ENCODE measurements at places on chromosomes 7 and 10.
A peak's percentile ranks its signal among the peaks of the same experiment; 100 is the strongest.

- no peak for DNase-seq
- no peak overlapping the region for H3K4me3 ChIP-seq
- no peaks in the 10 kb centered on the region for H3K4me1 ChIP-seq
- no peak overlapping the region for H3K27ac ChIP-seq
- no peaks in the 10 kb centered on the region for H3K36me3 ChIP-seq
These were observed 43.4 kb upstream of the PDLIM1 start for GRCh38 chr10:95333997-95334804.

GRCh38 chr7:125089171-125089570, 159.5 kb upstream of the POT1 start:
- no peaks in the 10 kb centered on the region for H3K36me3 ChIP-seq
- no peak overlapping the region for H3K27ac ChIP-seq
- no peak for DNase-seq
- H3K27me3 ChIP-seq = no peaks in the 10 kb centered on the region

DNA sequence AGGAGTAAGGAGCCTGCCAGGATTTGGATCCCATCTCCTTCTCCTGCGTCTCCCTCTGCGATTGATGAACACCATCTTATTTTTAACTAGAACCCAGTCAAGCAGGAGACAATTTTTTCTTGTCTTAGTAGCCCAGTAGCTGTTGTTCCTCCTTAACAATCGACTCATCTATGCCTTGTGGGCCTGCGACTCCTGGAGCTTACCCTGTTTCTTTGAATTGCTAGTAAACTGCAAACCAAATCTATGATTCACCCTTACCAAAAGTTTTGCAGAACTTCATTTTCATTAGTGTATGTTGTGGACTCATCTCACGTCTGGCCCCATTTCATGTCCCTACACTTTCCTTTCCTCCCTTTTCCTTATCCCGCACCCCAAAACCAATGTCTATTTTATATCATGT, 37.7 kb downstream of the TRIL start:
- no peak overlapping the region for H3K4me3 ChIP-seq
- DNase-seq = no peak
- peaks cover 6% of the 10 kb centered on the region for H3K4me1 ChIP-seq
- no peak overlapping the region for H3K27ac ChIP-seq
- H3K36me3 ChIP-seq = no peaks in the 10 kb centered on the region

DNA sequence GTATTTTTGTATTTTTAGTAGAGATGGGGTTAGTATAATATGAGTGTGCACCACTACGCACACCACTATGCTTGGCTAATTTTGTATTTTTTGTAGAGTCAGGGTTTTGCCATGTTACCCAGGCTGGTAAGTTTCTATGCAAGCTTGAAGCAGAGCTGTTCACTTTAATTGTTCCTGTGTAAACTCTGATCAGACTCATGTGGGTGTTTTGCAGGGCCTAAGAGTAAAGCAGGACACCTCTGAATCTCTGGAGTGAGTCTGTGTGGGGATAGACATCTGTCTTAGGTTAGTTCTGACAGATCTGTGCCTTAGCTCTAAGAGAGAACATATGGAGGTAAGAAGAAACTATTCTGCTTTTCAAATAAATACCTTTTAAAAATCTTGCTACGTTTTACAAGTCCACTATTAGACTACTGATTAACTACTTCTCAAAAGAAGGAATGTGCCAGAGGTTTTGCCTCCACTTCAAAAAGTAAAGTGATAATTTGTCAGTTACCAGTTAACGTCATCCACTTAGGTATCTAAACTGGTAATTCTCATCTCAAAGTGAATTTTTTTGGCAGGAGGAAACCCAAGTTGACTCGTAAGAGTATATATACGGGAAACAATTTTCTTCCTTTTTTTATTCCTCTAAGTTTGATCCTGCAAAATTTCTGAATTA, 1.1 kb downstream of the COL17A1 start:
- no peaks in the 10 kb centered on the region for H3K36me3 ChIP-seq
- no peak for DNase-seq
- H3K27ac ChIP-seq = no peak overlapping the region
- H3K4me3 ChIP-seq = no peak overlapping the region
- peaks cover 39% of the 10 kb centered on the region for H3K4me1 ChIP-seq

GRCh38 chr10:35447693-35448407, 111.5 kb downstream of the CCNY start:
- H3K27me3 ChIP-seq = no peaks in the 10 kb centered on the region
- peaks cover 44% of the 10 kb centered on the region for H3K4me1 ChIP-seq
- peak overlapping the region; percentile 97 for H3K27ac ChIP-seq
- peaks cover 12% of the 10 kb centered on the region for H3K36me3 ChIP-seq
- no peak for DNase-seq

GRCh38 chr10:131679926-131680325, 220.9 kb upstream of the PPP2R2D start:
- H3K27ac ChIP-seq = no peak overlapping the region
- H3K27me3 ChIP-seq = peaks cover 33% of the 10 kb centered on the region
- no peak overlapping the region for H3K4me3 ChIP-seq

- H3K36me3 ChIP-seq = peaks cover 2% of the 10 kb centered on the region
- H3K4me3 ChIP-seq = no peak overlapping the region
- peak overlapping the region; percentile 40 for H3K27ac ChIP-seq
- DNase-seq = no peak
- H3K4me1 ChIP-seq = peaks cover 23% of the 10 kb centered on the region
- H3K27me3 ChIP-seq = no peaks in the 10 kb centered on the region
These were observed 118.8 kb downstream of the SKIDA1 start for GRCh38 chr10:21406595-21407193.

GRCh38 chr7:84187813-84188510, 6.6 kb downstream of the SEMA3A start:
- peaks cover 1% of the 10 kb centered on the region for H3K36me3 ChIP-seq
- H3K4me1 ChIP-seq = peaks cover 40% of the 10 kb centered on the region
- H3K27me3 ChIP-seq = no peaks in the 10 kb centered on the region
- H3K4me3 ChIP-seq = no peak overlapping the region

DNA sequence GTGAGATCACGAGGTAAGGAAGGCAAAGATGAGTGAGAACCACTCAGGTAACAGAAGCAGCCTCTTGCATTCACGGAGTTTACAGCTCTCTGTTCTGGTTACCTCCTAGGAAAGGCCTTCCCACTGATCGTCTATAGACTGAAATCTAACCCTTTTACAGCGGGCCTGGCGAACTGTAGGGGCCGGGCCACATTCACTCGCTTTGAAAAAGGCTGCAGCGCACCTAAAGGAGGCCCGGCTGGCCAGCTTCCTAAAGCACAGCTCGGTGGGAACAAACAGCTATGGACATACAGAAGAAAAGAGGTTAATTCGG, 565 bp downstream of the ATP5MK start:
- no peaks in the 10 kb centered on the region for H3K27me3 ChIP-seq
- peaks cover 16% of the 10 kb centered on the region for H3K36me3 ChIP-seq
- H3K27ac ChIP-seq = peak overlapping the region; percentile 96
- peak overlapping the region; percentile 96 for H3K4me3 ChIP-seq
- peaks cover 41% of the 10 kb centered on the region for H3K4me1 ChIP-seq
- DNase-seq = no peak

GRCh38 chr10:3323865-3324498, 151.4 kb upstream of the PITRM1 start:
- no peak overlapping the region for H3K4me3 ChIP-seq
- no peaks in the 10 kb centered on the region for H3K36me3 ChIP-seq
- peaks cover 7% of the 10 kb centered on the region for H3K4me1 ChIP-seq
- no peaks in the 10 kb centered on the region for H3K27me3 ChIP-seq

- H3K27ac ChIP-seq = no peak overlapping the region
- H3K4me3 ChIP-seq = no peak overlapping the region
- H3K36me3 ChIP-seq = peaks cover 5% of the 10 kb centered on the region
- no peak for DNase-seq
These were observed 98.2 kb downstream of the RNF216 start for GRCh38 chr7:5683280-5683670.

- H3K27me3 ChIP-seq = peaks cover 9% of the 10 kb centered on the region
- no peak overlapping the region for H3K4me3 ChIP-seq
- no peaks in the 10 kb centered on the region for H3K36me3 ChIP-seq
- H3K27ac ChIP-seq = no peak overlapping the region
- no peaks in the 10 kb centered on the region for H3K4me1 ChIP-seq
These were observed 51.2 kb upstream of the LAMB4 start for GRCh38 chr7:108181073-108181985.

DNA sequence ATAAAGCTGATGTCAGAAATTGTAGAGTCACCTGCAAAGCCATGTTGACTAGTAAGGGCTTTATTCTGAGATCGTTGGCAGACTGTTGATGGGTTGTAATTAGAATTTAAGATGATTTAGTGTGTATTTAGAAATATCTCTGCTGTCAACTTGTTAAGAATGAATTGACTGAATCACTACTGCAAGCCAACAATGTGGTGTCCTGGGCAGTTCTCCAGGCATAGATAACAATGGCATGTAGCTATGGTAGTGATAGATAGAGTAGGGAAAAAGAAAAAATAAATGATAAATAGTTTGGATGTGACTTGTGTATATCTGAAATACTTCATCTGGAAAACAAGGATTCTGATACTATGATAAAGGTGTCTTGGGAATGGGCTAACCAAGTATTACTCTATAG, 640.2 kb downstream of the ARL4A start:
- H3K27ac ChIP-seq = no peak overlapping the region
- DNase-seq = no peak
- H3K27me3 ChIP-seq = no peaks in the 10 kb centered on the region
- H3K4me3 ChIP-seq = no peak overlapping the region
- no peaks in the 10 kb centered on the region for H3K36me3 ChIP-seq

Data from mesothelial cell of epicardium (in vitro differentiated cells).